NCI-H82 (cell line): ENCODE measurements at places on chromosomes 7 and 10.
A peak's percentile ranks its signal among the peaks of the same experiment; 100 is the strongest.

GRCh38 chr7:15557686-15558085, 4.1 kb downstream of the AGMO start:
- DNase-seq = no peak

GRCh38 chr7:20513341-20513740, 102.1 kb upstream of the ABCB5 start:
- no peak for DNase-seq

DNA sequence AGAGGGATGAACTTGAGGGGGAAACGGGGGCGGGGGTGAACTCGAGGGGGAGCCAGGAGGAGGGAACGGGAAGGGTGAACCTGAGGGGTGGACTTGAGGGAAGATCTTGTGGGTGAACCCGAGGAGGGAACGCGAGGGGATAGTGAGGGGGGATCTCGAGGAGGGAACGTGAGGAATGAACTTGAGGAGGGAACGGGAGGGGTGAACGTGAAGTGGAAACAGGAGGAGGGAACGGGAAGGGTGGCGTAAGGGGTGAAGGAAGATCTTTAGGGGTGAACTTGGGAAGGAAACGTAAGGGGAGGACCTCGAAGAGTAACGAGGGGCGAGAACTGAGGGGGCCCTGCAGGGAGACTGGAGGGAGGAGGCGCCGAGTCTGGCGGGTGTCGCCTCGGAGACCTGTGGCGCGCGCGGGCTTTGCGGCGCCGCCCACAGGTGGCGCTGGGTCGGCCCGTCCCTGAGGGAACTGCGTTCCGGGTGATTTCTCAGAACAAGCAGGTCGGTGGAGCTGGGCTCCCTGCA, 651 bp downstream of the MYO3A start:
- peak; percentile 48 for DNase-seq

GRCh38 chr10:114010316-114010715, 33.4 kb upstream of the ADRB1 start:
- no peak for DNase-seq

- peak; percentile 56 for DNase-seq
Measured at GRCh38 chr7:129553899-129554461, 51.6 kb downstream of the SMKR1 start.

GRCh38 chr7:16447876-16448275, 17.7 kb downstream of the SOSTDC1 start:
- DNase-seq = no peak

GRCh38 chr10:60760711-60761210, 17.5 kb upstream of the CDK1 start:
- DNase-seq = no peak
